ENCODE measurements at places on chromosomes 5 and 9.
A peak's percentile ranks its signal among the peaks of the same experiment; 100 is the strongest.

DNA sequence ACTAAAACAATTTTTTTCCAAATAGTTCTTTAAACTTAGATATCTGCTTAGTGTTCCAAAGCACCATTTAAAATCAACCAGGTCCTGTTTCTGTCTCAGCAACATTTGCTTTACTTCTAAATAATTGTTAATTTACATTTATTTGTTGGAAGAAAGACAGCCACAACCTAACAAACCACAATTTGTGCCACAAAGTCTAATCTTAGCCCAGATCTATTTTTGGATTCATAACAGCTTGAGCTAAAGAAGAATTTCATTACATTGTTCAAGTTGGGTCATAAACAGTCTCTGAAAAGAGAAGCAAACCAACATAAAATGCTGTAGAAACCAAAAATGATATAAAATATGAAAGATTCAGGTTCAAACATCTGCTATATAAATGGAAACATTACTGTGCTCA, 24.4 kb downstream of the MLLT3 start:
- no peak for DNase-seq

DNA sequence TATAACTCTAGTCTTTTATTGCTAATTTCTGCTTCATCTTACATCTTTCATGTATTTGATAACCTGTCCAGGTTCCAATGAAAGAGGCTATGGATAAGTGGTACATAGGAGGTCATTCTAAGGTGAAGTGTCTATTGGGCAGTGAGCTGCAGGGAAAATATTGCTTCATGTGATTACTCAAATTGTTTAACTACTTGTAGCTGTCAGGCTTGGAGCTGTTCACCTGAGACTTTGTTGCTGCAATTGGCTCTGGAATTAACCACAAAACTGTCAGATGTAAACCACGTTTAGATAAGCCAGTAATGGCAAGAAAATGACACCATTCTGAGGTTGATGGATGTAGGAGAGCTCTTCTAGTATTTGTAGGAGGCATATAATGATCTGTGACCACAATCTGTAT, 26.0 kb downstream of the ADAMTSL1 start:
- DNase-seq: no peak

DNA sequence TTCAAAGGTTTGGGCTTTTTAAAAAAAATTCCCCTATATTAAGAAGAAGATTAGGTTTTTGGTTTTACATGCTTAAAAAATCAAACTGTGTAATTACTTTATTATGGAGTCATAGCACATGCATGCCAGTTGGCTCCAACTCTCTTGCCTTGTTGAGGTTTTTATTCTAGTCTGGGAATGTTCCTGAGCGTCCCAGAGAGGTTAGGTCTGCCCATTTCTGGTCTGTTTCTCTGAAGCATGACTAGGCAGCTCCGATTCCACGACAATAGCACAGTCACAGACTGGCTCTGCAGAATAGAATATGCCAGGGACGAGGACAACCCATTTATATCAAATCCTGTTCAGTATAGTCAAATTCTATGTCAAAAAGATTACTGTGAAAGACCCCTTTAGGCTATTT, 217.0 kb downstream of the PCSK5 start:
- DNase-seq: no peak

- DNase-seq: no peak
These were observed 10.1 kb upstream of the RBM27 start for GRCh38 chr5:146193285-146193684.

DNA sequence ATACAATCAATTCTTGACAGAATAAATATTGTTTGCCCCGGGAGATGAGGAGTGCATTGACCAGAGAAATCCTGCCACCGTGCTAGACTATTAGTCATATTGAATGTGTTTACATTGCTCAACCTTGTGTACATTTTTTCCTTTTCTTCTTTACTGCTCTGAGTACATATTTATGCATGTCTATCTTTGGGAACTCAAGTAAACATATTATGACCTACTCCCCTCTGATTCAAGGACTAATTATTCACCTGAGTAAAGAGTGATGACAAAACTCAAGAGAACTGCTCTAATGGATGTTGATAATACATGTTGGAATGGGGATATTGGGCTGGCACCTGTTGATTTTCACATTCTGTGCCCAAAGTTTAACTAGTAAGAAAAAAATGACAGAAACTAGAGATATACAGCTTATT, 3.9 kb upstream of the SPINK1 start:
- DNase-seq: no peak

- no peak for DNase-seq
These were observed 137.5 kb downstream of the ICE1 start for GRCh38 chr5:5560016-5560415.

GRCh38 chr5:76372323-76373054, 30.6 kb upstream of the IQGAP2 start:
- peak; percentile 89 for DNase-seq

DNA sequence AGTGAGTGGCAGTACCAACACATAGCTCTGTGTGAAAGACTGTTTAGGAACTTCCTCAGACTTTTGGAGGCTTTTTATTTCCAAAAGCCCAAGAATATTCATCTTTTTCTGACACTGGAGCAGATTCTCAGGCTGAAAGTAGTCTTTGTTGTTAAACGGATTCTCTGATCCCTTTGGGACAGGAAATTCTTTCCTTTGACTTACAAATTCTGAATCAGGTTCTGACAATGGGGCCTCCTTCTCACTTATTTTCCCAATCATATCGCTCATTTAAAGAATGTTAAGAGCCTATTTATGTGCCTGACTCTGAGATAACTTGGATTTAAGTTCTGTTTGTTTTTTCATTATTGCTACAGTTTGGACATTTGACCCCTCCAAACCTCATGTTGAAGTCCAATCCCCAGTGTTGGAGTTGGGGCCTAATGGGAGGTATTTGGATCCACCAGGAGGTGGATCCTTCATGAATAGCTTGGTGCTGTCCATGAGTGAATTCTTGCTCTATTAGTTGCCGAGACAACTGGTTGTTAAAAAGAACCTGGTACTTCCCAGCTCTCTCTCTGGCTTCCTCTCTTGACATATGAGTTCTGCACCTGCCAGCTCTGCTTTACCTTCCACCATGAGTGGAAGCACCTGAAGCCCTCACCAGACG, 4.1 kb upstream of the ADGRV1 start:
- no peak for DNase-seq

GRCh38 chr5:98917433-98917832, 11.4 kb downstream of the CHD1 start:
- DNase-seq: no peak

- no peak for DNase-seq
These were observed 30.9 kb downstream of the GALNT10 start for GRCh38 chr5:154221371-154221896.

GRCh38 chr5:107969847-107970246, 299.1 kb upstream of the EFNA5 start:
- DNase-seq: no peak

DNA sequence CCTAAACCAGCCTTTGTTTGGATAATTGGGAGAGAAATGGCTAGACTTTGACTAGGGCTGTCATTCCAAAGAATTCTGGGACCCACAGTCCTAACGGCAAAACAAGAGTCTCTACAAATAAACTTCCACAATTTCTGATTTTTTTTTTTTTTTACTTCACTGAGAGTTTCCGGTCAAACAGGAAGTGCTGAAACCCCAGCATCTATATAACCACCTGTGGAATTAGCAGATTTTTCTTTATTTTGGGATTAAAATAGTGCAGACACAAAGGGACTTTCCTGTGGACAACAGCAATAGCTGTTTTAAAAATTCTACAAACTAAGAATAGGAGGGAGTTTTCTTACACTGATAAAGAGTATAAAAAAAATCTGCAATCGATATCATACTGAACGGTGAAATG, 157.4 kb downstream of the ARSB start:
- no peak for DNase-seq

- DNase-seq: no peak
These were observed 76.1 kb downstream of the HMHB1 start for GRCh38 chr5:143887903-143888665.

- no peak for DNase-seq
These were observed 515.2 kb upstream of the BRINP1 start for GRCh38 chr9:119884438-119884837.

DNA sequence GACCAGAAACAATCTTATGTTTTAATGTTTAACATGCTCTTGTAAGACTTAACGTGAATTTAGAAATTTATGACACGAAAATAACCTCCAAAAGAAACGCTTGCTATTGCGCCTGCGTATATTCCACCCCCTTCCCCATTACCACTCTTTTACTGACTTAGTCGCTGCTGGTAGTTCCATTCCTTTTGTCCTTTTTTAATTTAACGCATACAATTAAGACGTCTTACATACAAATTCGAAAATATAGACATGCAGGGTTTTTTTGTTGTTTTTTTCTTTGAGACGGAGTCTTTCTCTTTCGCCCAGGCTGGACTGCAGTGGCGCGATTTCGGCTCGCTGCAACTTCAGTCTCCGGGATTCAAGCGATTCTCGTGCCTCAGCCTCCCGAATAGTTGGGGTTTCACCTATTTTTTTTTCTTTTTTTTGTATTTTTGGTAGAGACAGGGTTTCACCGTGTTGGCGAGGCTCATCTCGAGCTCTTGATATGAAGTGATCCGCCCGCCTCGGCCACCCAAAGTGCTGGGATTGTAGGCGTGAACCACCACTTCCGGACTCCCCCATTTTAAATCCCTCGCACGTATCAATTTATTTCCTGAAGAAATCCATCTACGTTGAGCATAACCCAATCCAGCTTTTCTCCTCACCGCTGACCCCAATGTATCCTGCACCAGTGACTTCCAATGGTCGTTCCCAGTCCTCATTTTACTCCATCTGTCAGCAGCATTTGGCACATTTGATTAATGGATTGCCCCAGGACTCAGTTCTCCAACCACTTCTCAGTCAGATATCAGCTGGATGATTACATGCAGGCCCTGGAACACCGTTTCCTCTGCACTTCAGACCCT, 684 bp upstream of the MED7 start:
- DNase-seq: peak; percentile 15

DNA sequence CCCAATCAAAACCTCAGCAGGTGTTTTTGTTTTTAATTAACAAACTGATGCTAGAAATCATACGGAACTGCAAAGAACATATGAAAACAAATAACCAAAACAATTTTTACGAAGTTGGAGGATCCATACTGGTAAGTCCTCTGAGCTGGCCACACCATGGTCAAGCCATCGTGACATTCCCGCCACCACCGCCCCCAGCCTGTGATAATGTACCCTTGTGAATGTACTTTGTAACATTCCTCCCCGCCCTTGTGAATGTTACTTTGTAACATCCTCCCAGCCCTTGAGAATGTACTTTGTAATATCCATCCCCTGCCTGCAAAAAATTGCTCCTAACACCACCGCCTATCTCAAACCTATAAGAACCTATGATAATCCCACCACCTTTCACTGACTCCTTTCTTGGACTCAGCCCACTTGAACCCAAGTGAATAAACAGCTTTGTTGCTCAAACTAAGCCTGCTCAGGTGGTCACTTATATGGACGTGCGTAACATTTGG, 63.3 kb downstream of the RAPGEF6 start:
- no peak for DNase-seq

- peak; percentile 54 for DNase-seq
These were observed 147.6 kb downstream of the GAPVD1 start for GRCh38 chr9:125409217-125409636.

GRCh38 chr5:116382032-116382873, 192.4 kb downstream of the SEMA6A start:
- no peak for DNase-seq

DNA sequence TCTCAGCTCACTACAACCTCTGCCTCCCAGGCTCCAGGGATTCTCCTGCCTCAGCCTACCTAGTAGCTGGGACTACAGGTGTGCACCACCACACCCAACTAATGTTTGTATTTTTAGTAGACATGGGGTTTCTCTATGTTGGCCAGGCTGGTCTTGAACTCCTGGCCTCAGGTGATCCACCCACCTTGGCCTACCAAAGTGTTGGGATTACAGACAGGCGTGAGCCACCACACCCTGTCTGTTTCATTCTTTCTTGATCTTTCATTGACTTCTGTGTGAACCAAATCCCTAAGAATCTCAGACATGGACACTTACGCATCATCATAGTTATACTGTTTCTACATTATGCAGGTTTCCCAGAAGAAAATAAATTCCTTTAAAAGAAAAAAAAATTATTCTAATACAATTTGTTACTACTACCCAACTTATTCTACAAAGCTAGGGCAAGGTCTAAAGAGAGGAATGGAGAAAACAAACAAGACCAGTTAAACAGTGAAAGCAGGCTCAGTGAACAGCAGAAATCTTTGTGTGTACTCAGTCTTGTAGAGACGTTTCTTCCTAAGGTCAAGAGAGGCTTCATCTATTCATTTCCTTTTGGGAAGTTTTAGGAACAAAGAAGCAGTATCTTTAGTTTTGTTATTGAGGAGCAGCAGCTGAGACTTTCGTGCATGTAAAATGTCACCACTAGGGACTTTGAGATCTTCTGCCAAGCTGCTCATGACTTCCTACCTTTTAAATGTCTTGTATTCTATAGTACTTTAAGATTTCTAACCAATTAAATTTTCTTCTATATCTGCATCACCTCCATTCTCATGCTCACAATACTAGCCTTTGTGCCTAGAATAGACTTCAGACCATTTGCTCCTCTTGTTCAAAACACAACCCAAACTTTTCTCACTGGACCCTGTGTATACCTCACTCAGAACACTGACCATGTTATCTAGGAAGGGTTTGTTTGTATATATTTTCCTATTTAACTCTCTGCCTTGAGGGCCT, 5.6 kb upstream of the HMGCR start:
- DNase-seq: no peak

DNA sequence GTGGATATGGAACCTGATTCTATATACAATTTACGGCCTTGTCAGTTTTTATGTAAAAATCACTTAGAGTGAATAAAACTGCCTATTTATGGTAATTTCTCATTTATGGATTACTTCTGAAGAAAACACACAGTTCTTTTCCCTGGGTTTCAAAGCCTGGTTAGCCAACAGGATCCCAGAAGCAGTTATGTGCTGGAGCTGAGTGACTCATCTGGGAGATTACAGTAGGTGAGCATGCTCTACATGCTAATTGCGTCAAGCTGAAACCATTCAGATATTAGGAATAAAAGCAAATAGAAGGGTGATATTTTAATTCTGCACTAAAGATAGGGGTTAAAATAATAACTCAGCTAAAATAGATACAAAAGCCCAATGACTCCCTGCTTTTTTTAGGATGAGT, 47.8 kb downstream of the PDE4D start:
- peak; percentile 14 for DNase-seq

GRCh38 chr5:54021431-54022164, 288.8 kb downstream of the ARL15 start:
- DNase-seq: no peak

DNA sequence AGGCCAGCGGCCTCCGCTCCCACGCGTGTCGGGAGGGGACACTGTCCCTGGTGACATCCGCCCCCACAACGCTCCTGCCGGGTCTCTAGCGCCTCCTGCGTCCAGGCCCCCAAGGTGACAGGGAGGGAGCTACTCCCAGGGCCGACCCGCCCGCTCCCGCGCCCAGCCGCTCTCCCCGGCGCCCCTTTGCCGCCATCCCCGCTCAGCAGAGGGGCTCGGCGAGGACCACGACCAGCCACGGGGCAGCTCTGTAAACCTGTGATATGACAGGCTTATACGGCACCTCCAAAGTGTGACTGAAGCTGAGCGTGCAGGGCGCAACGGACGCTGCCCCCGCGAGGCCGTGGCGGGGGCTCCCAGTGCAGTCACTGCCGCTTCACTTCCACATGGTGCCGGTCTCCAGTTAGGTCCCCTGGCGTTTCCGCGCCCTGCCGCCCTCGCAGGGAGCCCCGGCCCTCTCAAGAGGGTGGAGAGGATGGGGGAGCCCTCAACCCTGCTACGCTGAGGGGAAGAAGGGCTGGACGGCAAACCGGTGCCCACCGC, 978 bp upstream of the ADCY2 start:
- no peak for DNase-seq

GRCh38 chr9:7909537-7909936, 110.0 kb upstream of the DMAC1 start:
- DNase-seq: no peak

GRCh38 chr5:96852759-96853158, 23.5 kb upstream of the ERAP2 start:
- DNase-seq: peak; percentile 35
